ENCODE measurements at places on chromosomes 2 and 18.

GRCh38 chr2:239917125-239917956 is 107.8 kb downstream of the NDUFA10 start:
- DNase-seq = no peak

GRCh38 chr2:19460761-19461160 is 102.3 kb upstream of the OSR1 start:
- no peak for DNase-seq

DNA sequence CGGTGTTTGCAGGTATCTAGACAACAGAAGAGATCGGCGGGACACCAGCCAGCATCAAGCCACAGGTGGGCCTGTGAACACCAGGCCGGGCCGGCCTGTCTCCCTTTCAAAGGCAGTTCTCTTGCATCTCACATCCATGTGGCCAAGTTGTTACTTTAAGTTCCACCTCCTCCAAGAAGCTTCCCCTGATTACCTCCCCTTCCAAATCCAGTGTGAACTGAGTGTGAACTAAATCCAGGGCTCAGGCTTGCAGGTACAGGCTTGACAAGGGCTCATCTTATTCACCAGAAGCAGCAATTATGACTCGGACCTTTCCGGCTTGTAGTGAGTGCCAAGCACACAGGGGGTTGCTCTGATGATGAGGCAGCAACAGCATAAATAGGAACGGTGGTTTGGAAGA is 3.9 kb downstream of the CRACDL start:
- no peak for DNase-seq

DNA sequence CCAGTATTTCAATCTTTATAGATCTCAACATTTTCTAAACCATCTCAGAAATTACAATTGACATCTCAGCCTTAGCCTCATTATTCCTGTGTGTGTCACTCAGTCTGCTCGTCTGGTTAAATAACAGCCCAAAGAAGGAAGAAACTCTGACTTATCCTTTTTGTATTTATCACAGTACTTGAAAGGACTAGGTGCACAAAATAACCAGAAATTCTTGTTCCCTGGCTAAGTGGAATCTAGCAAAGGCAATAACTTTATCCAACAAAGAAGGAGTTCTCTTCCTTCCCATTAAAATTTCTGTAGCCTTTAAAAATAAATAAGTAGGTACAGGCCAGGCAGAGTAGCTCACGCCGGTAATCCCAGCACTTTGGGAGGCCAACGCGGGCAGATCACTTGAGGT is 139.9 kb upstream of the PID1 start:
- DNase-seq = no peak

- no peak for DNase-seq
Measured at GRCh38 chr2:61581716-61582115, 43.6 kb upstream of the XPO1 start.

DNA sequence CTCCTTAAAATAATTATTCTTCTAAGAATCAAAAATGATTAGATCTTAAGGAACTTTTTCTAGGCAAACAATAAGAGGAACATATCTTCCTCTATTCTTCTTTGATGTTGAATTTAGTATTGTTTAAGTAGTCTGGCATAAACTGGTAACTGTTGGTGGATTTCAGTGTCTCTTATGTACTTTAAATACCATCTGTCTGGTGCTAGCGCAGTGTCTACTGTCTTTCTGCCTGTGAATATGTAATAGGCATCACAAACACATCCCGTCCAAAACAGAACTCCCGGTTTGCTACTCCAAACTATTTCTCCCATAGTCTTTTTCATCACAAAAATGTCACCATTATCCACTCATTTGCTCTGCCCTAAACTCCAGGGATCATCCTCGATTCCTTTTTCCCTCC is 281.7 kb downstream of the PHLPP1 start:
- no peak for DNase-seq

DNA sequence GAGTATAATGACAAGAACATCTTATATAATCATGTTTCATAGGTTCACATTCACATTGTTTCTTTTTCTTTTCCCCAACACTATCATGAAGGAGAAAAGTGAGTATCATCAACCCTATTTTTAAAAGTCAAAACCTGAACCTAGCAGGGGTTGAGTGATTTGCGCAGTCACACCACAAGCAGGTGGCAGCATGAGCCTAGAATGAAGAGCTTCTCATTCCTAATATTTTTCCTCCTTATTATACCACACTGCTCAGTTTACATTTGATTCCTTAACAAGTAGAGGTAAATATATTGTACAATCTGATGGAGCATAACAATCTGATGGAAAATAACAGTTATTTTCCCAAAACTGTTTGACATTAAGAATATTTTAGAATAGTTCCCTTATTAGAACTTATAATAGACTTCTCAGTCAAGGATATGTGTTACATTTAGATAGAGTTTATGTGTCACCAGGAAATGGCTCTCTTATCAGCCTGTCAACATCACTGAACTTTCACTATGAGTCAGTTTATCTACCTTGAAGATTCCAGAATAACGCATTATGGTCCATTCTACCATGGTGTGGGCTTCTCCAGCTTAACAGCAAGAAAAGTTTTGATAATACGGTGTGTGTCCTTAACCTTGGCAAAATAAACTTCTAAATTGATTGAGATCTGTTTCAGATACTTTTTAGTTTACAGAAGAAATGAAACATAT is 119.5 kb downstream of the NEB start:
- DNase-seq = no peak

DNA sequence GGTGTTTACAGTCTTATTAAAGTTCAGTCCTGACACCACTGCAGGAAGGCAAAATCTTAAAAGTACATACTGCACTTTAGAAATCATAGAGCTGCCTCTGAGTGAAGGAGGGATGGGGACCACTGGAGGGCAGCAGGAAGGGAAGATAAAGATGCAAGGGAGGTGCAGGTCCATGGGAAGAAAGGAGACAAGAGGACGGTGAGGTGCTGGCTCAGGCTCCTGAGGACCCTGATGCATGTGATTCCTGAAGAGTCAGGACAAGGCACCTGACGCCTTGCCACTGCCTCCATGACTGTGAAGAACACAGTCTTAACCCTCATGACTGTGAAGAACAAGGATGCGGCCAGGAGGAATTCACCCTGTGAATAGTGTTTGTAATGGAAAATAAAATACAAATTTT is 116.2 kb upstream of the NPAS2 start:
- no peak for DNase-seq

GRCh38 chr2:222283634-222284033 is 15.2 kb downstream of the PAX3 start:
- DNase-seq = no peak

DNA sequence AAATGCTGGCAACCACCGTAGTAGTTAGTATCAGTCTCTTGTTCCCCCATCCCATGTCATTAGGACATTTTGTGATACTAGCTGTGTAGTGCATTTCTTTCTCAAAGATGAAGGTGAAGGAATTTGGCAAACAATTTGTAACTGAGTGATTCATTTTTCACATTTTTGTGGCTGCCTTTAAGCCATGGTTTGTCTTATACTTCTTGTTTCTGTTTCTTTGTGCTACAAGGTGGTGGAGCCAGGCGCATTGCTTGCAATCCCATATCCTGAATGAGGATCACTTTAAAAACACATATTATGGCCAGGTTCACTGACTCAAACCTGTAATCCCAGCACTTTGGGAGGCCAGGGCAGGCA is 40.6 kb downstream of the GPD2 start:
- no peak for DNase-seq

DNA sequence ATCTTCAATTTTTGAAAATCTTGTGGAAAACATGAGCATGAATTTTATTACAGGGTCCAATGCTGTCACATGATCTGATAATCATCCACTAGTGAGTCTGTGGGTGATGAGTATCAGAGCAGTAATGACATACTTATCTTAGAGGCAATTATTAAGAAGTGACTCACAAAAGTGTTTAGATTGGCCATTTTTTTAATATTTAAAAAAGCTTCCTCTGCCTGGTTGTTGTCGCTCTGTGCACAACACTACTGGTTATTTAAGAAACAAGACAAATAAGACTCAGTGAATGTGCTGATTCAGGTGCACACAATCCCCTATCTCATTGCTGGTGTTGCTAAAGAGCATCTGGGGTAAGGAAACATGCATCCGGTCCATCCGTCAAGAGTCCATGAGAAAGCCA is 665.8 kb upstream of the ZEB2 start:
- no peak for DNase-seq

GRCh38 chr2:152549423-152549822 is 167.8 kb downstream of the PRPF40A start:
- no peak for DNase-seq

- no peak for DNase-seq
Measured at GRCh38 chr18:79257480-79257879, 138.2 kb upstream of the NFATC1 start.

DNA sequence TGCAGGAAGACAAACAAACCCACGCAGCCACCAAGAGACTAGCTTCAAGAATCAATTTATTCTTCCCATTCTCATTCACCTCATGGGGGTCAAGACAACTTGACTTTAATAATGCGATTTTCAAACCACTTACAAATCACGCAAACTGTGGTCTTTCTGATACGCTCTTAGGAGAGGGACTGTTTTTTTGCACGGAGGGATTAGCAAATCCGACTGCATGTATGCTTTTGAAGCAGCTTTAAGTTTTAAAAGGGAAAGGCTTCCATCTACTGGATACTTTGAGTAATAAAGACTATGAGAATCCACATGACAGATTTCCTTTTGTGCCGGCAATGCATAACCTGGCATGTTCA is 322.9 kb upstream of the KCNJ3 start:
- no peak for DNase-seq

GRCh38 chr2:132438691-132439090 is 22.1 kb downstream of the GPR39 start:
- no peak for DNase-seq

DNA sequence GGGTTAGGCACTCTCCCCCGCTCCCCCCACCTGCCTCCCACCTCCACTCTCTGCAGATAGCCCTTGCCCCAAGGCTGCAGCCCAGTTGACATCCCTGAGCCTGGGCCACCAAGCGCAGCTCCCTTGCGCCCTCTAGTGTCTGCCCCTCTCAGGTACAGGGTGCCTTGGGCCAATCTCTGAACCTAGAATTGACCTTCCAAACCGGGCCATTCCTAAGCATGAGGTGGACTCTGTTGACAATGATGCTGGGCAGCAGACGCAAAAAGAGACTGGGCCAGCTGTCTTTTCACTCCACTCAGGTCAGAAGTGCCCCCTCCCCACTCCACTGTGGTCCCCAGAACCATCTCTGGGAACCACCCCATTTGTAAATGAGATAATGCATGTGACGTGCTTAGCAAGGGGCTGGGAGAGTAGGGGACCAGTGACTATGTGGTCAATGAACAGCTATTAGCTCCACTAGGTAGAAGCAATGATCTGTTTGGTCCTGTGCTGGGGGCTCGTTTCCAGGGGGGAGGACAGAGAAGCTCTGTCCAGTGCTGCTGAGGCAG is 43.3 kb upstream of the PLB1 start:
- peak; percentile 93 for DNase-seq

DNA sequence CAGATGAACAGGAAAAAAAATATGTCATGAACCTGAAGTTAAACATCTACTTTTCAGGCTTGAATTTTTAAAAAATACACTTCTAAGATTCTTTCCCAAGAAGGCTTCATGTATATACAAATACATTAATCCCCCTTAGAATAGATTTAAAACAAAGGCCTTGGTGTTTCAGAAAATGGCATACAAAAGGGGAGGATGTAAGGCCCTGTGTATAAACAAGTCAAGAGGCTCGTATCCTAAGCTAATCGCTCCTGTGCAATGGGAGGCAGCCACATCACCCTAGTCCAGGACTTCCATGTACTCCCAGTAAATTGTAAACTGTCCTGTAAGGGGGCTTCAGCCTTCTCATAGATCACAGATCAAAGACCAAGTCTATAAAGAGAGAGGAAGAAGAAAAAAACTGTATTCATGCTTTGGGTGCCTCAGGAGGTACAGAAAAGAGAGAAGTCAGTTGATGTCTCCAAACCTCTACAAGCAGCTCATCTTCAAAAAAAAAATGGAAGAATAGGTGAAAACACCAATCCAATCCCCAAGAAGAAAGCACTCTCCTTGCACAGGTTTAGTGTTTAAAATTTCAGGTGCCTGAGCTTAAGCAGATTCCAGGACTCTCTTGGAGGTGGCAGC is 53.9 kb downstream of the ANKRD44 start:
- DNase-seq = no peak

- DNase-seq = no peak
Measured at GRCh38 chr2:29066997-29067605, 7.2 kb downstream of the PCARE start.

DNA sequence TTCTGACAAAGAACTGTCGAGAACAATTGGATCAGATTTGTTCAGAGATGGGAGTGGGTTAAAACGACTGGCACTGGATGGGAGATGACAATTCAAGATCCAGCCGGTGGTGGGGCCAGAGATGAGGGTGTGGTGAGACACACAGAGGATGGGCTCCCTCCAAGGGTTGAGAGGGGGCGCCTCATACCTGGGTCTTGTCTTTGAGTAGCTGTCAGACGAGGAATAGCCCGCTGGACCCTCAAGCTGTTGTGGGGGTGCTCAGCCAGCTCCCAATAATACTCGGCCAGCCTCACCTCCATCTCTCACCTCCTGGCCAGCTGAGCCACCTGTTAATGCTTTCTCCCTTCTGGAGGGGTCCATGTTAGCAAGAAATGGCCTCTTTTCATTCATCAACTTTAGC is 14.0 kb downstream of the INPP5D start:
- no peak for DNase-seq

DNA sequence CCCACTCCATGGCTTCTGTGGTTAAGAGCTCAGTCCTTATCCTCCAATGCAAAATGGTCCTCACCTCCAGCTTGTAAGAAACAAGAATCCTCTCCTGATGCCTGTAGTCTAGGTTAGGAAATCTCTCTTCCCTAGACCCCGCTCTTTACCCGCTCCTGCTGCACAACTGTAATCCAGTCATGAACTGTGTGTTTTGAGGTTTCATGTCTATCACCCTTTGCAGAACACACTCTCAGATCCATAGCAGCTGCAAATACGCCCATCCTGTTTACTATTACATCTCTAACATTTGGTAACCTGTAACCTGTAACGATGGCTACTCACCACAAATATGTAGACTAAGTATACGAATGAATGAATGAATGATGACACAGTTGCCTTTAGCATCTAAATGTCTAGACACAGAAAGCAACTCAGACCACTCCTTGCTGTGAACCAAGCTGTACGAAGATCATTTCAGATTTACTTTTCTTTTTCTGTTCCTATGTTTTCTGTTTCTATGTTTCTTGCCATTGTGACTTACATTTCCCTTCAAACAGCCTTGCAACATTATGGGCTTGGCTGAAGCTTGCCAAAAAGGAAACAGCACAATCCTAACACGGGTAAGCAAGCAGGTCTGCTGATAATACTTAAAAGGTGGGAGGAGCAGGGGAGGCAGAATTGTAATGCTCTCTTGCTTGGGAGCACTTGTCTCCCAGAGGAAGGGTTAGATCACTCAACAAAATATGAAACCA is 53.7 kb downstream of the EPHA4 start:
- no peak for DNase-seq

GRCh38 chr2:30105556-30105955 is 41.3 kb upstream of the YPEL5 start:
- DNase-seq = no peak

- no peak for DNase-seq
Measured at GRCh38 chr2:112173646-112174319, 35.6 kb downstream of the FBLN7 start.

GRCh38 chr18:64210401-64210949 is 61.6 kb upstream of the LINC00305 start:
- DNase-seq = no peak

Data from H1 (cell line).